IMR-90 (cell line): ENCODE measurements at places on chromosomes 12 and 14. TPM values are rescaled to one million over a fixed set of nuclear protein-coding genes. Genes with fewer than 3 reads are reported as not detected.
A peak's percentile ranks its signal among the peaks of the same experiment; 100 is the strongest.

DNA sequence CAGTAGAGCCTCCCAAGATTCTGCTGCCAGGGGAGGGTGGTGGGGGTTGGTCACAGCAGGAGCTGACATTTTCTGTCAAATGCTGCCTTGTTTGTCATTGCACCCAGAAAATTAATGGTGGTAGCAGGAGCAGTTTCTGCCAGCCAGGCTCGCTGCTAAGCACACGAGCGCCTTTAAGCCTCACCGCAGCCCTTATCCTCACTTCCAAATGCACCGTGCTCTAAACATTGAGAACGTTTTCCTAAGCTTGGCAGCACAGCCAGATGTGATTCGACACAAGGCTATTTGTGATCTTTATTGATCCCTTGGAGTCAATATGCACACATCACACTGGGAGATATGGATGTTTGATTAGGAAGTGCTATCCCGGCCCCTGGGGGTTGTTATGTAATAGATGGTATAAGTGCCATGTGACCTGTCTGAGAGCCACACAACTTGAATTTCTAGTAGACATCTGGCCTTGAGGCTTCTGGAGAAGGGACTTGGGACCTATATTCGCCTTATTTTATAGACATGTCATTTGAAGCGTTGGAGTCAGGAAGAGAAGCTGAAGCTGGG is 31.6 kb upstream of the BEGAIN start:
- no peak for DNase-seq
- H3K36me3 ChIP-seq = no peaks in the 10 kb centered on the region

DNA sequence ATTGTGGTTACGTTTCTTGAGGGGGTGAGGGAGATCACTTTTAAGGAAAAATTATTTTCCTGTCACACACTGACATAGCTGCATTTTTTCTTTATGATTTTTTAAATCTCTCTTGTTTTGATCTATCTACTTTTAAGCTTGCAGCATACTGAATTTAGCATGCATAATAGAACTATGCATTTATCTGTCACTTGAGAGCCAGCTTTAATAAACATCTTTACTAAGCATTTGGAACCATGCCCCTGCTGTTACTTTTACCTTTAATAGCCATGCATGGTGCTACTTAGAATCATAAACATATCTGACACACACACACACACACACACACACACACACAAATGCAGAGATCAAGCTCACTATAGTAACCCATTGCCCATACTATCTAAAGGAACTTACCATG is 486.2 kb downstream of the NELL2 start:
- no peak overlapping the region for H3K4me3 ChIP-seq
- DNase-seq = no peak
- H3K27me3 ChIP-seq = no peaks in the 10 kb centered on the region
- no peaks in the 10 kb centered on the region for H3K36me3 ChIP-seq
- H3K4me1 ChIP-seq = no peaks in the 10 kb centered on the region

GRCh38 chr12:49792181-49792970 is 35.8 kb downstream of the NCKAP5L start:
- no peak overlapping the region for H3K27ac ChIP-seq
- peaks cover 59% of the 10 kb centered on the region for H3K36me3 ChIP-seq
- no peak for DNase-seq
- no peaks in the 10 kb centered on the region for H3K27me3 ChIP-seq

- peak overlapping the region; percentile 11; the same call in 1 of the 2 replicates for H3K4me3 ChIP-seq
- no peak for DNase-seq
- H3K36me3 ChIP-seq = peaks cover 5% of the 10 kb centered on the region
- peaks cover 15% of the 10 kb centered on the region for H3K4me1 ChIP-seq
- no peaks in the 10 kb centered on the region for H3K27me3 ChIP-seq
- peak overlapping the region; percentile 35 for H3K27ac ChIP-seq
Measured at GRCh38 chr12:55933169-55933798, 2.3 kb downstream of the DGKA start.

DNA sequence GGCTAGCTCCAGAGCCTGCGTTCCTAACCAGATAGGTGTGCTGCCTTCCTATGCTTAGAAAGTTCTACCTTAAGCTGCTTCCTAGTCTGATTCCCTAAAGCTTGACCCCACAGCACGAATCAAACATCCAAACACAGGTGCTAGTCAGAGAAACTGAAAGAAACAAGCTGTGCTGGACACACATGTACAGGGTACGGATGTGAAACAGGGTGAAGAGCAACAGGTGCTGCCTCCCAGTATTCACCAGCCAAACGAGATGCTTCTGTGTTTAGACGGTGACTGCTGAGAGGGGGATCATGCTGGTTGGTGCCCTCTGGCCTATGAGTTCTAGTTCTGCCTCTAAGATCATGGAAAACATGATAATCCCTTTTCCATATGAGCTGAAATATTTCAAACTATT is 105.3 kb downstream of the GRIP1 start:
- no peaks in the 10 kb centered on the region for H3K27me3 ChIP-seq
- DNase-seq = no peak
- no peak overlapping the region for H3K27ac ChIP-seq
- H3K4me1 ChIP-seq = no peaks in the 10 kb centered on the region
- H3K36me3 ChIP-seq = no peaks in the 10 kb centered on the region

GRCh38 chr12:128783129-128783574 is 40.6 kb downstream of the SLC15A4 start:
- H3K4me3 ChIP-seq = peak overlapping the region; percentile 30; the same call in 1 of the 2 replicates
- no peaks in the 10 kb centered on the region for H3K4me1 ChIP-seq
- no peak overlapping the region for H3K27ac ChIP-seq
- H3K36me3 ChIP-seq = no peaks in the 10 kb centered on the region

DNA sequence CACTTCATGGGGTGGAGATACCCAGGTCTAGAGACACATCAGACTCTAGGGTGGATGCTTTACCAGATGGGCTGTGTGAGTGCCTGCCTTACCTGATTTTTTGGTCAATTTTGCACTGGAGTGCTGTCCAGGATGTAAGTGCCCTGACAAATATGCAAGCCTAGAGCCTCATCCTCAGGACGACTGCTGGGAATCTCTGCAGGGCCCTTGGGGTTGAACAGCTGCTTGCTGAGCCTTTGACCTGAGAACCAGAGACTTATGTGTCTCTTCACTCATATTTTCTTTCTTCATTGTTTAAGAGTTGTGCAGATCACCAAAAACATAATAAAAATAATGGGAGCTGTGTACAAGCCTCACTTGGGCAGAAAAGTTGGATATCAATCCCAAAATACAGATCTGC is 551.5 kb upstream of the ATP2B1 start:
- no peaks in the 10 kb centered on the region for H3K27me3 ChIP-seq
- no peaks in the 10 kb centered on the region for H3K36me3 ChIP-seq
- no peak overlapping the region for H3K4me3 ChIP-seq
- H3K27ac ChIP-seq = no peak overlapping the region
- H3K4me1 ChIP-seq = peaks cover 4% of the 10 kb centered on the region; the same call in 1 of the 2 replicates

AP1G2 gene
- total RNA-seq = 2.2 and 2.9 TPM in 2 replicates

KRT75 gene
- total RNA-seq = not detected in 2 replicates
